Hindlimb muscle (tissue), 1 donor: ENCODE measurements at places on chromosomes 2 and 18. TPM values are rescaled to one million over a fixed set of nuclear protein-coding genes. Genes with fewer than 3 reads are reported as not detected.

- DNase-seq = no peak
Measured at GRCh38 chr2:168748461-168748860, 54.0 kb upstream of the NOSTRIN start.

- DNase-seq = no peak
Measured at GRCh38 chr2:152657043-152657442, 60.2 kb downstream of the PRPF40A start.

- no peak for DNase-seq
Measured at GRCh38 chr2:64394153-64394552, 59.8 kb upstream of the LGALSL start.

Gene SAG
- polyA plus RNA-seq = 0.22 TPM

Gene MREG
- polyA plus RNA-seq = 2.2 TPM
